Fibroblast of skin of left quadriceps (primary cell): ENCODE measurements at places on chromosomes 13 and 19.

GRCh38 chr13:55013051-55013450 is 1984.4 kb downstream of the OLFM4 start:
- no peak for DNase-seq

GRCh38 chr19:29741776-29742175 is 26.7 kb upstream of the C19orf12 start:
- DNase-seq: no peak

DNA sequence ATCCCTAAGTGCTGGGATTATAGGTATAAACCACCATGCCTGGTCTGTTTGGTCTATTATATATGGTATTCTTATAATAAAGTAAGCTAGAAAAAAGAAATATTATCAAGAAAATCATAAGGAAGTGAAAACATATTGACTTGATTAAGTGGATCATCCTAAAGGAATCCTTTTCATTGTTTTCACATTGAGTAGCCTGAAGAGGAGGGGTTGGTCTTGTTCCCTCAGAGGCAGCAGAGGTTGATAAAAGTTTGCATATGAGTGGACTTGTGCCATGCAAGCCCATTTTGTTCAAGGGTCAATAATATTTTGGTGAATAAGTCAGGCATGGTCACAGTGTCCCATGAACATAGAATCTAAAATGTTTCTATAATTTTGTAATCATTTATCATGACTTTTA is 52.7 kb downstream of the ZNF627 start:
- DNase-seq: no peak

GRCh38 chr19:11426656-11427055 is 7.5 kb upstream of the RGL3 start:
- DNase-seq: no peak

DNA sequence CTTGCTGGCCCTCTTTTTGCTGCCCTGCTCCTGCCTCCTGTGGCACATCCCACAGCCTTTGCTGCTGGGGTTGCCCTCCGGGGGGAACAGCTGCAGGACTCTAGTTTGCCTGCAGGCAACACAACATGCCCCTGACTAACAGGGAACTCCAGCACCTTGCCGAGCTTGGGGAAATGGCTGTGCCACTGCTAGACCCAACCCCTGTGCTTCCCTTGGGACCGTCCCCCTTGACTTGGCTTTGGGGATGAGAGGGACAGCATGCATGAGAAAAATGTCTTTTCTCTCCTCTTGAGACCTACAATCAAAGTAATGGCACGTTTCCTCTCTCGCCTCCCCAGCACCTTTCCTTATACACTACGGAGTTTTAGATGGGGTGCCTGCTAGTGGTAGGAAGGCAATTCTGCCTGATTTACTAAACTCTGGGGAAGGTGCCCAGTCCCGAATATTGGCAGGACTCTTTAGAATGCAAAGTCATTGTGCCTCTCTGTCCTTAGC is 12.4 kb upstream of the VWA8 start:
- no peak for DNase-seq

DNA sequence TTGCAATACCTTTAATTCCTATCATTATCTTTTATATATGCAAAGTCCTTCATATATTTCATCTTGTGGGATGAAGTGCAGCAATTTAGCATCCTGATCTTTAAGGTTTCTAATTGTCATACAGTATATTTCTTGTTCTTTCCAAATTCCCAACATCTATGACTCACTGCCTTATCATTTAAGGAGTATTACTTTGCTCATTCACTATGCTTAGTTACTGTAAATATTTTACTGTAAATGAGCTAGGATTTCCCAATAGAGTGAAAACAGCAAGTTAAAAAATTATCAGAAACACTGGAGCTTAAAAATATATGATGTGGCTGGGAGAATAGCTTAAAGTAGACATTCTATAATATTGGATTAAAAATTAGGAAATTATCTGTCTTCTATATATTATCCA is 69.9 kb downstream of the SLITRK6 start:
- peak; percentile 22 for DNase-seq

DNA sequence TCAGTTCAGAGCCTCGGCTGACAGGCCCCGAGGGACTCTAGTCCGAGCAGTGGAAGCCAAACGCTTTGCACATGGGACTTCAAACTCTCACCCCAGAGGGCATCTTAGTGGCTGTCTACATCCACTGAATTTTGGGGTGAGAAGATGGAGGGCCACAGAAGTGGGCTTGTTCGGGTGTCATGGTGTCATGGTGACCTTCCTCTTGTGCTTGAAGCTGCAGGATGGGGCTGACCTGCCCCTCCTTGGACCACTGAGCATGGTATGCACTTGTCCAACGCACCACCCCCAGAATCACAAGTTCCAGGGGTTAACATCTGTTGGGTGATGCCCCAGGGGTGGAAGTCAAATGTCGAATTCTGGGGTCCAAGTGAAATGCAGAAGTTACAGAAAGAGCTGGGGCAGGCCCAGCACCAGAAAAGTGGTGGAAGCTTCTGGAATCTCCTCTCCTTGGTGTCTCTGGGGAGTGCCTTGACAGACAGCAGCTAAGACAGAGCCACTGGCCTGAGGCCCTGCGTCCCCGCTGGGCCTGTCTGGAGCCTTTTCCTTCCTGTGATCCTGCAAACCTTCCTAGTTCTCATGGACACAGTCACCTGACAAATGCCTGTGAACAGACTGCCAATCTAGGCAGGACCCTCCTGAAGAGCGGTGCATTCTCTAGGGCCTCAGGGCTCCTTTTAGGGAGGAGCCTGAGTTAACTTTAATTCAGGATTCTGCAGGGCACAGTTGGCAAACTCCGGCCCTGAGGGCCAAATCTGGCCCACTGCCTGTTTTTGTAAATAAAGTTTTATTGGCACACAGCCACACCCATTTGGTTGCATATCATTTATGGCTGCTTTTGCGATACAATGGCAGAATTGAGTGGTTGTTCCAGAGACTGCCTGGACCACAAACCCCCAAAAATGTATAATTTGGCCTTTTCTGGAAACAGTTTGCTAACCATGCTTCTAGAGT is 65.1 kb upstream of the RANBP3 start:
- no peak for DNase-seq

DNA sequence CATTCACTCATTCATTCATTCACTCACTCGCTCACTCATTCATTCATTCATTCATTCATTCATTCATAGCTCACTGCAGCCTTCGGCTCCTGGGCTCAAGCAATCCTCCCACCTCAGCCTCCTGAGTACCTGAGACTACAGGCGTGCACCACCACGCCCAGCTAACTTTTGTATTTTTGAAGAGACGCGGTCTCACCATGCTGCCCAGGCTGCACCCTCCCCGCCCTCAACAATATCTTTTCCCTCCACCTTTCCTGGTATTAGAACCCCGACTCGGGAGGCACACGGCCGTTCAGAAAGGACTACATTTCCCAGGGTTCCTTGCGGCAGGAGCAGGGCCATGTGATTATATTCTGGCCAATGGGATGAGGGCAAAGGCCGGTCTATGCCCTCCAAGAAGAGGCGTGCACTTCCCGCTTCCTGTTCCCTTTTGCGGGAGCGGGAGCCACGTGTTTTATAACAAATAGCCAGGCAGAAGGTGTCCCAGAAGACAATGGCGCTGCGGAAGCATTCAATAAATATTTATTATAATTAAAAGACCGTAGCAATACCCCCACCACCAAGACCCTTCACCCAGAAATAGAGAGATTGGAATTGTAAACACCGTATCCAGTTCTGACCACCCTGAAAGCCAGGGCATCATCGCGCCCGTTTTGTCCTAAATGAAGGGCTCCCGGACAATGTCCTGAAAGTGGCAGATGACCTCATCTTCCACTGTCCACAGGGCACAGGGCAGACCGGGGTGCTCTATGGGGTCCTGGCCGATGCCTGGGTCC is 15.9 kb downstream of the TICAM1 start:
- peak; percentile 87 for DNase-seq

DNA sequence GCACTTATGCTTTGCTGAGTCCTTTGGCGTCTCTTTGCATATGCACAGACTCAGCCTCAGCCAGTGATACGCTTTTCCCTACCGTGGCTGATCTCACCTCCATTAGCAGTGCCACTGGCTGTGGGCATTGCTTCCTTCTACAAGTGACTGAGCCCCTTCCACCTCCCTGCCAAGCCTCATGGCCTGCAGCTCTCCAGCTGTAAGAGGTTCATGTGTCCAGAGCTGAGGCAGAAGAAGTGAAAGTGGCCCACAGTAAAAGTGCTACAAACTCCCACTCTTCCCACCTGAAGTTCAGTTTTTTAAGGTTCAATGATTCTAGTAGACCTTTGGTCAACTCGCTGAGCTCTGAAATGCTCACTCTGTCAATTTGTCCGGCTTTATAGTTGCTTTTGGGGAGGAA is 44.7 kb downstream of the SMARCA4 start:
- DNase-seq: no peak

- DNase-seq: no peak
Observed at GRCh38 chr13:79490824-79491223, 9.9 kb downstream of the NDFIP2 start.

DNA sequence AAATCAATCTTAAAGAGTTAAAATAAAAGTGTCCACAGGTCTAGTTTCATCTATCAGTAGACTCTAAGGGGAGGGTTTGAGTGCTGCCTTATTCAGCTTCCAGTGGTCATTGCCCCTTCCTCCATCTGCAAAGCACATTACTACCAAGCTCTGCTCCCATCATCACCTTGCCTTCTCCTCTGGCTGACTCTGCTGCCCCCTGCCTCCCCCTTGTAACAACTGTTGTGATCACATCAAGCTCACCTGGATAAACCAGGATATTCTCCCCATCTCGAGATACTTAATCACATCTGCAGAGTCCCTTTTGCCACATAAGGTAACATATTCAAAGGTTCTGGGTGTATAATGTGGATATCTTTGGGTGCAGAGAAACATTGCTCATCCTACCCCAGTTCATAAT is 43.3 kb upstream of the GPC6 start:
- no peak for DNase-seq

DNA sequence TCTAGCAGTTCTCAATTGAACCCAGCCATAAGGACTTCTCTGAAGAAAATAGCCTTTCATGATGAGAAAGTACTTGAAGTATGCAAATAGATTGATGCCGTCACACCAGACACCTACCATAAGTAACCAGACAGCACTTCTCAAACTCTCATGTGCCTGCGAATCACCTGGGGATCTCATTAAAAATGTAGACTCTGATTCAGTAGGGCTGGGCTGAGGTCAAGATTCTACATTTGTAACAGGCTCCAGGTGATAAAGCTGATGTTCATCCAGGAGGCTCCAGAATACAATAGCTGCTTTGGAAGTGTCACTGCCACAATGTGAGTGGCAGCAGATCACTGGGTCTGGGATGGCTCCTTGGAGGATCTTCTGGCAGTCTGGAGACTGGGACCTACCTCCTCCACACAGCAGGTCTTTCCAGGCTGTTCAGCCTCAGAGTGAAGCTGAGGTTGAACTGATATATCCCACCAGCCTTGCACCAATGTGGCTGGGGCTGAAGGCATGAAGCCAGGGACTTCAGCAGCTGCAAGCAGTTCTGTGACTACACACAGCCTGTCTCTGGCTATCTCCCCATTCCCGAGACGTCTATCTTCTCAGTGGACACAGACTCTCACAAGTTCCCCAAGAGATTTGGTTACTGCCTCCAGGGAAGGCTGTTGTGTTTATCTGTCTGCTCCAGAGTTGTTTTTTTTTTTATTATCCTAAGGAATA is 9.1 kb downstream of the MBNL2 start:
- DNase-seq: no peak

- DNase-seq: no peak
Observed at GRCh38 chr19:52542984-52543664, 15.7 kb downstream of the ZNF808 start.

DNA sequence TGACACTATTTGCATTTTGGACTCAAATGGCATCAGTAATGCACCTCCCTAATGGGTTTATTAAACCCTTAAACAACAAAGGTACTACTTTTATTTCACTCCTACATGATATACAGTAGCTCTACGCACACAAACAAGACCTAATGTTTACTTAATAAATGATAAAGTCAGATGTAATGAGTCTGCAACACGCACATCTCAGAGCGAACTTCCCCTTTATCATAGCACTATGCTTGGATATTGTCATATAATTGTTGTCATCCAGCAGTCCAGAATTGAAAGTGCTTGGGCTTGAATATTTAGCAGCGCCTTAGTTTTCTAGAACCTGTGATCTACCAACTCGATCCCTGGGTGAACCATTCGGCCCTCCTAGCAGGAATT is 772 bp downstream of the PARP4 start:
- DNase-seq: no peak
